ENCODE measurements at places on chromosomes 12 and 14.

GRCh38 chr14:103105580-103106150 is 11.1 kb downstream of the EXOC3L4 start:
- DNase-seq, result no peak

- DNase-seq, result no peak
Measured at GRCh38 chr12:122841544-122842321, 6.5 kb downstream of the HIP1R start.

DNA sequence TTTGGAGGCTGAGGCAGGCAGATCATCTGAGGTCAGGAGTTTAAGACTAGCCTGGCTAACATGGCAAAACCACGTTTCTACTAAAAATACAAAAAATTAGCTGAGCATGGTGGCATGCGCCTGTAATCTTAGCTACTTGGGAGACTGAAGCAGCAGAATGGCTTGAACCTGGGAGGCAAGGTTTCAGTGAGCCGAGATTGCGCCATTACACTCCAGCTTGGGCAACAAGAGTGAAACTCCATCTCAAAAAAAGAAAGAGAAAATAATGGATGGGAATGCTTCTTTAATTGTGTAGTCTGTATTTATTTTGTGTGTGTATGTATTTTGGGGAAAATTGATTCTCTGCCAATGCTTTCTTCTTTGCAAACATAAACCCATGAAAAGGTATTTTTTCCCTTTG is 32.5 kb downstream of the SRGAP1 start:
- DNase-seq, result no peak

- no peak for DNase-seq
Measured at GRCh38 chr12:12007713-12008231, 63.0 kb upstream of the BCL2L14 start.

DNA sequence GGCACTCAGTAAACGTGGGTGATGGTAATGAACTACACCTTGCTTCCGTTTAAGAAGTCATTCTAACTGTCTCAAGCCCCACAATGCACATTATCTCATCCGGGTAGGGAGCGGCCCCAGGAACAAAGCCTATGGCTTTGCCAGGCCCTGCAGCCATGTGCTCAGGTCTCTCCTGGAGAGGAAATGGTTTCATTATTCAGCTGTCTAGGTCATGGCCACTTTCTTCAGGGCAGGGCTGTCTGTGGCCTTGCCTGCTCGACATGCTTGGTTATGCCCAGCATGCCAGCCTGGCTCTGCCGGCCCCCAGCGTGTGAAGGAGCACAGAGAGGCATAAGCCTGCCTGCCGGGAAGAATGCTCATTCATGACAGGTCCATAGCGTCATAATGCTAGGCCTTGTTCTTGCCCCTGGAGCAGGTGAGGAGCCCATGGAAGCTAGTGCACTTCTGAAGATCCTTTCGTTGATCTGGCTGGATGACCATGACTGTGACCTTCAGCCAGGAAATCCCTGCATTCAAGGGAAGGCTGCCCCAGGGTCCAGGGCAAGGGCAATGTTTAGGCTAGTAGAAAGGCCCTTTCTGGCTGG is 26.3 kb upstream of the FOS start:
- DNase-seq, result no peak

GRCh38 chr12:19694627-19695026 is 255.3 kb downstream of the AEBP2 start:
- no peak for DNase-seq

GRCh38 chr14:99273766-99274345 is 1.9 kb upstream of the BCL11B start:
- no peak for DNase-seq

- DNase-seq, result no peak
Measured at GRCh38 chr14:22547313-22547947, 41.6 kb downstream of the DAD1 start.

DNA sequence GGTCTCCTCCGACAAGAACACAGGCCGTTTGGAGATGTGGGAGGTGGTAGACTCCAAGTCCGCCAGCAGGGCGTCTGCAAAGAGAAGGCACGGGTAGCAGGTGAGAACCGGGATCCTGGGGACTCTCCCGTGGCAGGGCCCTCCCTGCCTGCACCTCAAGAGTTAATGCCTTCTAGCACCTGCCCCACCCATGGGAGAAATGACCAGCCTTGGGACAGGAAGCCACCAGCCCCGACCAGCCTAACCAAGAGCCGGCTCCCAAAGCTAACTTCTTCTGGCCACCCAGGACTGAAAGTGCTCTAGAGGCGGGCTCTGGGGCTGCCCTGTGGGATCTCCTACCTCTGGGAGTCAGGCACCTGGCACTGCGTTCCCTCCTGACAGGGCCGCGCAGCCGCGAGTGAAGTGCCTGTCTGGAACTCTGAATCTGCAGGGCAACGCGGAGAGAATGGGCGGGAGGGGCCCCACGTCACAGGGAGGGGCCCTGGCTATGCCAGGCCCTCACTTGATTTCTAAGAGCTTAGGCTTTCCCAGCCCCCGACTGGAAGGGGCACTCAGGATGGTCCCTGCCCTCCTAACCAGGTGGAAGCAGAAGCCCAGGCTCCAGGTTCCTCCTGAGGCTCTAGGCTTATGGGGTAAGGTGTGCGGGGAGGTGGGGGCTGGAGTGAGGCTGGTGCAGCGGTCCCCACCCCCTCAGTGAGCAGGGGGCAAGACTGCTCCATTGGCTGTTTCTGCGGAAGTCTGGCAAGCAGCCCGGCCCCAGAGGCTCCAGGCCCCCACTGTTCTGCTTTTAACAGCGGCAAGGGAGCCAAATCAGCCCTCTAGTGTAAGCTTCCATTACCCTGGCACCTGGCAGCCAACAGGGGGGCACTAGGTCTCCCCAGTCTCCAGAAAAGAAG is 23.6 kb upstream of the RPLP0 start:
- DNase-seq, result peak; percentile 80

GRCh38 chr14:104677512-104678332 is 11.7 kb upstream of the INF2 start:
- peak; percentile 92 for DNase-seq

- no peak for DNase-seq
Measured at GRCh38 chr14:74312161-74312560, 9.4 kb upstream of the ABCD4 start.

GRCh38 chr12:29041621-29042020 is 107.5 kb upstream of the FAR2 start:
- no peak for DNase-seq

DNA sequence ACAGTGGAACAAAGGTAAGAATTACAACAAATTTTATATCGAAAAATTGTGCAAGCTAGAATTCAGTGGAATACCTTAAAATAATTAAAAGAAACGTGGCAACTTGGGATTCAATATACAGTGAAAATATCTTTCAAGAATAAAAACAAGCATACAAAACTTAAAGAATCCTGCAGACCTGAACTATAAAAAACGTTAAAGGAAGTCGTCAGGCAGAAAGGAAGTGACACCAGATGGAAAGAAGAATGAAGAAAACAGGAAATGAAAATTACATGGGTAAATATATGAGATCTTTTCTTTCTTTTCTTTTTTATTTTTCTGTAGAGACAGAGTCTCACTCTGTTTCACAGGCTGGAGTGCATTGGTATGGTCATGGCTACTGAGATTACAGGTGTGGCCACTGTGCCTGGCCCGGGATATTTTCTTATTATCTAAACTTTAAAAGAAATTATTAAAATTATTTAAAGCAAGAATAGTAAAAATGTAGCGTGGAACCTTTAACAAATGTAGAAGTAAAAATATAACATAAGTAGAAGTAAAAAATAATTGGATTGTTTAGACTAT is 4.7 kb downstream of the MGP start:
- no peak for DNase-seq

DNA sequence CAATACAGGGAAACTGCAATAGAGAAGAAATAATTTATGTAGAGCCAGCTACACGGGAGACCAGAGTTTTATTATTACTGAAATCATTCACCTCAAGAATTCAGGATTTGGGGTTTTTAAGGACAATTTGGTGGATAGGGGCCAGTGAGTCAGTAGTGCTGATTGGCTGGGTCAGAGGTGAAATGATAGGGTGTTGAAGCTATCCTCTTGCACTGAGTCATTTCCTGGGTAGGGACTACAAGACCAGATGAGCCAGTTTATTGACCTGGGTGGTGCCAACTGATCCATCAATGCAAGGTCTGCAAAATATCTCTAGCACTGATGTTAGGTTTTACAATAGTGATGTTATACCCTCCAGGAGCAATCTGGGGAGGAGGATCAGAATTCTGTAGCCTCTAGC is 486.3 kb downstream of the LRIG3 start:
- no peak for DNase-seq

GRCh38 chr12:53829130-53829819 is 77.5 kb upstream of the CISTR start:
- DNase-seq, result no peak

DNA sequence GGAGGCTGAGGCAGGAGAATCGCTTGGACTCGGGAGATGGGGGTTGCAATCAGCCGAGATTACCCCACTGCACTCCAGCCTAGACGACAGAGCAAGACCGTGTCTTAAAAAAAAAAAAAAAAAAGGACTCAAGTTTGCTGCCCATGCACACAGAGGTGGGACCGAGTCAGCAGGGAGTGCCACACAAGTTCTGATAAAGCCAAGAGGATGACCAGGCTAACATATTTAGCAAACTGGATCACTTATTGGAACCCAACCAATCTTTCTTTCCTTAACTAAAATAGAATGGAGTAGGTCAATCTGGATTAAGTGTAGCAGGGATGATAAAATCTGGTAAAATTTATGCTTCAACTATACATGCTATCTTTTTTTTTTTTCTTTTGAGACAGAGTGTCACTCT is 190.4 kb upstream of the FOXN3 start:
- DNase-seq, result no peak

- no peak for DNase-seq
Measured at GRCh38 chr12:2640709-2641108, 154.1 kb upstream of the FKBP4 start.

- DNase-seq, result no peak
Measured at GRCh38 chr12:12590961-12591360, 20.7 kb upstream of the CREBL2 start.

GRCh38 chr14:100670753-100671049 is 56.0 kb upstream of the DLK1 start:
- DNase-seq, result no peak

DNA sequence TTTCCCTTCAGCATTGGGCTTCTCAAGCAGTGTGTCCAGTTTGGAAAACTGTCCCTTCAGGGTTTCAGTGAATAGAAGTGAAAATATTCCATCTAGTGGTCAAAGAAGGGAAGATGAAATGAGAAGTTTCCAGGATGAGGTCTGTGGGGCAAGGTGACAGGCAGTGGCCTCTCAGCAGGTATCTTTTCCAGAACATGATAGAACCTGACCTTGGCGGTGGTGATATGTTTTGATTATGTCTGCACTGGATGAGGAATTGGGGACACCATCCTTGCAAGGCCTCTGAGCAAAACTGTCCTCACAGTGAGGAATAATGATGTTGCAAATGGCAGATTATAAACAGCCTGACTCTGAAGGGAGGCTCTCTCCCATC is 4.7 kb downstream of the GPX2 start:
- DNase-seq, result no peak

DNA sequence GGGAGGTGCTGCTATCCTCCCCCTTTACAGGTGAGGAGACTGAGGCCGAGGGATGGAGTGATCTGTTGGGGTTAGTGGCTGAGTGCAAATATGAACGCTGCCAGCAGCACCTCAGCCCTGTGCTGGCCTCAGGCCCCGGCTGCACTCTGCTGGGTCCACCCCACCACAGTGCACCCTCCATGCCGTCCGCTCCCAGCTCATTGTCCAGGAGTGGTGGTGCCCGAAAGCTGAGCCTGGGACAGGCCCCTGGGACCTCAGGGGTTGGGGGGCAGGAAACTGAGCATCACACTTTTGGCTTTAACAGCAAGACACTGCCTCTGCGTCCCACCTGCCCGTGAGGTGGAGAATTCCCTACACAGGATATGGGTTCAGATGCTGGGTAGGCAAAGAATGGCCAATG is 31.5 kb upstream of the FBRSL1 start:
- no peak for DNase-seq

GRCh38 chr12:115914122-115914521 is 363.4 kb downstream of the MED13L start:
- DNase-seq, result no peak

DNA sequence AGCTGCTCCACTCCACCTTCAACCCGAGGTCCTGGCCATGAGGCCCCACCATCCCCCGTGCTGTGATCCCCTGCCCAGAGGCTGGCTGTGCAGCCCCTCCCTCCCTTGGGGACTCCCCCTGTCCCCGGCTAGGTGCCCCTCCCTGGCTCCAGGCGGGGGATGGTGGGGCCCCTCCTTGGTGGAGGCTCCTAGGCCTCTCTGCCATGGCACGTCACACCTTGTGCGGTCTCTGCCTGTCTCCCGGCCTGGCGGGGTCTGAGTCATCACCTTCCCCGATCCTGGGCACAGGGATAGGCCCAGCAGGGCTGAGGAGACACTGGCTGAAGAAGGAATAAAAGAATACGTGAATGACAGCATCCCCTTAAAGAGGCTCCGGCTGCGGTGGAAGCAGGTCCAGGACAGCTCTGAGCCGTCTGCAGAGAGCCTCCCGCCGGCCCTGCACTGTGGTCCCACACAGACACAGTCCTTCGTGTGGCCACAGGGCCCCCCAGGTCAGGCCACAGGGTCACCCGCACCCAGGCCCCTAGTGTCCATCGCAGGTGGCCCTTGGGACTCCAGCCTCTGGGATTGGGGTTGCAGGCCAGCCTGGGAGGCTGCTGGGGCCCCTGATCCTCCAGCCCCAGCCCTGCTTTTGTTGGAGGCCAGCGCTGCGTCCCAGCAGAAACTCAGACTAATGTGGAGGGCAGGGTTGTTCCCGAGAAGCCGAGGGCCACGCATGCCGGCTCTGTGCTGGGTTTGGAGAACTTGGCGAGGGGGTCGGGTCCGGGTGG is 43.6 kb downstream of the KIF26A start:
- no peak for DNase-seq

DNA sequence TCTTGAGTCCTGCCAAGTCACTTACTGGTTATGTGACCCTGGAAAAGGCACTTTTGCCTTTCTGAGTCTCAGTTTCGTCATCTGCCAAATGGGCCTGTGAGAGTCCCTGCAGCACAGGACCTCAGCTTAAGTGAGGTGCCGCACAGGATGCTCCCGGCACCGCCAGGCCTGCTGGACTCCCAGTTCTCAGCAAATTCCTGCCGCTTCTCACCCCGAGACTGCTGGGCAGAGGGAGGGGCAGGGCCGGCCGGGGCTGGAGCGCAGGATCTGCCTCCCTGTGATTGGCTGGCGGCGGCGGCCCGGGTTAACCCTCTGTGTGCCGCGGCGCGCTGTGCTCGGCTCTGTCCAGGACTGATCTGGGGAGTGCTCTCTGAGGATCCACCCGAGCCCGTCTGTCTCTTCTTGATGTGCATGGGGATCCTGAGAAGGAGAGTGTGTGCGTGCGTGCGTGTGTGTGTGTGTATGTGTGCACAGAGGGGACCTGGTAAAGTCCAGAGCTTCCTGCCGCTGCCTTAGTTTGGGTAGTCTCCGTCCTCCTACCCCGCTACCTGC is 8.6 kb downstream of the SETD1B start:
- DNase-seq, result peak; percentile 90
